Spleen (tissue), 13 donors: ENCODE measurements at places on chromosomes 1 and 21. TPM values are rescaled to one million over a fixed set of nuclear protein-coding genes. Genes with fewer than 3 reads are reported as not detected.

Gene BACE2
- 54.7 TPM for total RNA-seq

Gene SH2D5
- total RNA-seq, result not detected

Gene SPRR1A
- not detected for total RNA-seq

DNA sequence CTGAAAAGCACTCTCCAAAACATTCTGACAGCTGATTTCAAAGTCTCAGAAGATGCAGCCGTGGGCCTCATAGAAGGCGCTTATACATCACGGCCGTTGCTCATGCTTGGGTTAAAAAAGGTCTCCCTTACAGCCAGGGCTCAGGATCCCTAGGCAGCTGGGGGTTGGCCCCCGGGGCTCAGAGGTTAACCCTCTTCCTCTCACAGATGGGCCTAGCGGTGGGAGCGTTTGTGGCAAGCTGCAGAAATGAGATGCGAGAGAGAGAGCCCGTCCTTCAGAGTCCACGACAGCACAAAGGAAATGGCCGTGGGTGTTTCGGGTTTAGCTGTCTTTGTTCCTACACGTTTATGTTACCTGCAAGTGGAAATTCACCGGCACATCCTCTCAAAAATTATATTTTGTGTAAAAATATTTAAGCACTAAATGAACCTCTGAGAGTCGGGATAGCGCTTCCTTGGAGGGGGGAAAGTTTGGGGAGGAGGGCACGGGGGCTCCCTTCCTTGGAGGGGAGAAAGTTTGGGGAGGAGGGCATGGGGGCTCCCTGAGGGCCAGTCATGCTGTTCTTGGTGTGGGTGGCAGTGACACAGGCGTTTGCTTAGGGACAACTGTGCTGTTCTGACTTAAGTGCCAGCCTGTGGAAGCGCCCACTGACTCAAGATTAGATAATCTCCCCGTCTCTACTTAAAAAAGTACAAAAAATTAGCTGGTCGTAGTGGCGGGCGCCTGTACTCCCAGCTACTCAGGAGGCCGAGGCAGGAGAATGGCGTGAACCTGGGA, 20.5 kb upstream of the PRDM15 start:
- DNase-seq, result no peak
